ENCODE measurements at places on chromosomes 1 and 21.

GRCh38 chr21:26115305-26115704 is 55.3 kb downstream of the APP start:
- DNase-seq = no peak

DNA sequence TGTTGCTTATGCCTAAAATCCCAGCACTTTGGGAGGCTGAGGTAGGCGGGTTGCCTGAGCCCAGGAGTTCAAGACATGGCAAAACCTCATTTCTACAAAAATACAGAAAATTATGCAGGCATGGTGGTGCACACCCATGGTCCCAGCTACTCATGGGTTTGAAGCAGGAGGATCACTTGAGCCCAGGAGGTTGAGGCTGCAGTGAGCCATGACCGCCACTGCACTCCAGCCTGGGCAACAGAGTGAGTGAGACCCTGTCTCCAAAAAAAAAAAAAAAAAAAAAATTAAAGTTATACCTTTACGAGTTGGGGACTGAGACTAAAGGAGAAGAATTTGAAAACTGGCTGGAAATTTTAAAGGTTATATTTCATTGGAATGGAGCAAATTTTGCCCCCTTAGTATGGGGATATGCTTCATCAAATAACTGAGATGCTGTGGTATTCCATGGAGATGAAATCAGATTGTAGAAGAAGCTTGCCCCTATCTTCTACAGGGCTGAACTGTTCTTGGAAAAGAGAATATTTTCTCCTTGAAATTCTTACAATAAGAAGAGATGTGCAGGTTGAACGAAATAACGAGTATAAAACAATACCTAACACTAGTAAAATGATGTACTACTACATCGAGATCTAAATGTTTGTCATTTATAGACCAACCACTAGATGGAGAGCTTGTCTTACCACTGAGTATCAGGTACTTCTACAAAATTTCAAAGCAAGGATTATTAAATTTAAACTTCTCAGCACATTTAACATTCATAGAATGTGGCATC is 34.9 kb upstream of the SCYL3 start:
- no peak for DNase-seq

GRCh38 chr1:207051191-207051943 is at the start of gene YOD1:
Gene YOD1, minus strand, starts transcription at chr1:207051208. Its CDS starts 178 bp downstream, at chr1:207051030.
- peak; percentile 26 for DNase-seq

DNA sequence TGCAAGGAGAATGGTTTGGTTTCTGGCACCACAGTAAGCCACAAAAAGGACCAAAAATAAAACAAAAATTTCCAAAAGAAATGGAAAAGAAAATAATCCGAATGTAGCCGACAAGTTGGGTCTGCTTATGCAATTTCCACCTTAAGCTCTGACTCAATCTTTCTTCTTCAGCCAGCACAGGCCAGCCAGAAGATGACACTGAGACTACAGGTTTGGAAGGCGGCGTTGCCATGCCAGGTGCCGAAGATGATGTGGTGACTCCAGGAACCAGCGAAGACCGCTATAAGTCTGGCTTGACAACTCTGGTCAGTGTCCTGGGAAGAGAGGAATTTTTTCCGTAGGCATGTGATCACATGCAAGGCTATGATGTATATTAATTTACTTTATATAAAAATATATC is 23.4 kb downstream of the PDPN start:
- no peak for DNase-seq

- peak; percentile 74 for DNase-seq
Measured at GRCh38 chr1:29793101-29793546, 556.8 kb downstream of the PTPRU start.

DNA sequence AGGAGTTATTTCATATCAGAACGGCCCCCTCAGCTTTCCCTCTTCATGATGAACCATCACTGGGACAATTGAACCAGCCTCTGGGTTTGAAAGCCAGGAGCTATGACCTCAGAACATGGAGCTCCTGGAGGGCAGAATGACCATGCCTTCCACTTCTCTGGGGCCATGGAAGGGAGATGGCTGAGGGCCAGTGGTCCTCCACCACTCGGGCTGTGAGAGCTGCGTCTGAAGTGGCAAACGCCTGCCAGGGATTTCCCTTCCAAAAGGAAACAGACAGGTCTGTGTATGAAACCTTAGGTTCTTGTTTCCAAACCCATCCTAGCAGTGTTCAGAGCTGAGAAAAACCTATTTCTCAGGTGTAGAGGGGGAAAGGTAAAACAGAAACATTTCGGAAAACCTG is 22.5 kb downstream of the PKP1 start:
- no peak for DNase-seq

- no peak for DNase-seq
Measured at GRCh38 chr1:246613096-246613758, 47.0 kb downstream of the CNST start.

DNA sequence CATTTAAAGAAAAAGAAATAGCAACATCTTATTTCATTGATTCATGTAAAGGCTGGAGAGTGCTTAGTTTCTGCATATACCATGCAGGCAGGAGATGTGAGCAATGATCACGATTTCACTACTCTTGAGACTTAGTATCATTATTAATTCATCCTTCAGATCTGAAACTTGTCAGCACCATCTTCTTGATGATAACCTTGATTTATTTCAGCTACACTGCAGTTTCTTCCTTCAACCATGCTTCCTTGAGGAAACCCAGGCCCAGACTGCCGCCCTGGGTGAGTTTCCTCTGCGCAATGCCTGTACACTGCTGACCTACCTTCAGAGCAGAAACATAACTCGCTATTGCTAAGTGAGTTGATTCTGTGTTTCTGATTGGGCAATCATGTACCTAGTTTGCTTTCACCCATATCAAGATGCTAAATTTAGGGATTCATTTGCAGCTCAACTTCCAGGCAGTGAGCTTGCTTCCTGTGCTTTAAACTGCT is 13.5 kb upstream of the BCL10 start:
- DNase-seq = no peak

- DNase-seq = no peak
Measured at GRCh38 chr1:100073531-100073930, 59.2 kb downstream of the SASS6 start.

- no peak for DNase-seq
Measured at GRCh38 chr1:207313131-207313530, 8.3 kb upstream of the CD55 start.

DNA sequence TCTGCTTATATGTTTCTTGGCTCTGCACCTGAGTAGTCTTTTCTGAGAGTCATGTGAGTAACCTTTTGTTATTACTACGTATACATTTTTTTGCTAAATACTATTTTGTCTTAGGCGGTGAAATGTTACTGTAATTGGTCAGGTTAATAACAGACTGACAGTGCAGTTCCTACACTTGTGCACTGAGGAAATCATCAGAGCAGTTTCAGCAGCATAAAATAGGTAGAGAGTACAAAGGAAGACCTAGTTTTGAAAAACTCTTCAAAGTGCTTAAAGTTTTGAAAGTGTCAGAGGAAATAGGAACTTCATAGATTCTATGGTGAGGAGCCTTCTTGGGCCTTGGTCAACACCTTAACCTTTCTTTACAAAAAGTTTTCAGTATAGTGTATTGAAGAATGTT is 11.1 kb downstream of the ATF6 start:
- no peak for DNase-seq

GRCh38 chr1:48246727-48247126 is 24.2 kb downstream of the SLC5A9 start:
- no peak for DNase-seq

DNA sequence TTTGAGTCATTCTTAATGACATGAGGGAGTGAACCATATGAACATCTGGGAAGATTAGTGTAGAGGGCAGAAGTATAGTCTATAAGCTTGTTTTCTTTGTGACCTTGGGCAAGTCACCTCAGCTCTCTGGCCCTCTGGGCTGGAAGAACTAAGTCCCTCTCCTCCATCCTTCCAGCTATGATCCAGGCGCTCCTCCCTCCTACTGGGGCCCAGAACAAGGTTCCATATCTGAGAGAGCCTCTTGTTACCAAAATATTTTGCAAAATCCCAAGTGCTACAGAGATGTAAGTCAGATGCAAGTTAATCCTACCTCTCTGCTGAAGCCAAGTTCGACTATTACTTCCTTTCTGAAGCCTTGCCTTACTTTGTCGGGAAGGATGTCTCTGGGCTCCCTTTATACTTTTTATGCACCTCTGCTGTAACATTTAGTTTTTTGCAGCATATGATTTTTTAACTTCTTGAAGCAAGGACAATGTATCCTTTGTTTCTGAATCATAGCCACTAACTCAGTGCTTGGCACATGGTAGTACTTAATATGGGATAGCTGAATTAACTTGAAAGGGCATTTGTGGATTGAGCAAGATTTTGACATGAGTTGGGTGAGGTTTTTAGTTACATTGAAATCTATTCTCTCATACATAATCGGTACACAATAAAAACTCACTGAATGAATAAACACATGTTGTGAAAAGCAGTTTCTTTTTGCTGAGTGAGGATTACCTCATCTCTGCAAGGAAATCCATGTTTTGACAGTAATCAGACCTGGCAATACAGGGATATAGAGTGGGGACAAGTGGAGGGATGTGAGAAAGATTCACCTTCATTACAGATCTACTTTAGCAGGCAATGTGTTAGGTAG is 54.7 kb upstream of the BEND5 start:
- no peak for DNase-seq

- DNase-seq = no peak
Measured at GRCh38 chr1:243378669-243379068, 122.8 kb downstream of the SDCCAG8 start.

GRCh38 chr1:212234431-212235395 is 50.5 kb upstream of the PPP2R5A start:
- DNase-seq = peak; percentile 42

GRCh38 chr1:43764581-43764980 is 57.2 kb downstream of the ST3GAL3 start:
- no peak for DNase-seq

GRCh38 chr1:178324003-178324402 is 172.8 kb downstream of the CLEC20A start:
- no peak for DNase-seq

DNA sequence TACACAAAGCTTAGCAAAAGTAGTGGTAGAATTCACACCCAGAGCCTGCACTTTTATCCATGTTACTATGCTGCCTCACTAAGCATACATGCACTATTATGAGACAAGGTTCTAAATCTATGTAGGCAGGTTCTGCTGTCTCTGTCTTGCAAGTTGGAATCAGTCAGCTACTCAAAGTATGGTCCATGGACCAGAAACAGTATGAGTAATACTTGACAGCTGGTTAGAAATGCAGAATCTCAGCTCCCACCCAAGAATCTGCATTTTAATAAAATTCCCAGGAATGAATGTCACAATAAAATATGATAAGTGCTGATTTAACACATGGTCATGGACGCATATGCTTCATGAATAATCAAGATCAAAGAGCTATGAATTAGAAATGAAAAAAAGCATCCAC is 50.5 kb downstream of the DSCAM start:
- no peak for DNase-seq

GRCh38 chr1:243440406-243440805 is 184.6 kb downstream of the SDCCAG8 start:
- no peak for DNase-seq

- no peak for DNase-seq
Measured at GRCh38 chr1:29685387-29685786, 449.1 kb downstream of the PTPRU start.

DNA sequence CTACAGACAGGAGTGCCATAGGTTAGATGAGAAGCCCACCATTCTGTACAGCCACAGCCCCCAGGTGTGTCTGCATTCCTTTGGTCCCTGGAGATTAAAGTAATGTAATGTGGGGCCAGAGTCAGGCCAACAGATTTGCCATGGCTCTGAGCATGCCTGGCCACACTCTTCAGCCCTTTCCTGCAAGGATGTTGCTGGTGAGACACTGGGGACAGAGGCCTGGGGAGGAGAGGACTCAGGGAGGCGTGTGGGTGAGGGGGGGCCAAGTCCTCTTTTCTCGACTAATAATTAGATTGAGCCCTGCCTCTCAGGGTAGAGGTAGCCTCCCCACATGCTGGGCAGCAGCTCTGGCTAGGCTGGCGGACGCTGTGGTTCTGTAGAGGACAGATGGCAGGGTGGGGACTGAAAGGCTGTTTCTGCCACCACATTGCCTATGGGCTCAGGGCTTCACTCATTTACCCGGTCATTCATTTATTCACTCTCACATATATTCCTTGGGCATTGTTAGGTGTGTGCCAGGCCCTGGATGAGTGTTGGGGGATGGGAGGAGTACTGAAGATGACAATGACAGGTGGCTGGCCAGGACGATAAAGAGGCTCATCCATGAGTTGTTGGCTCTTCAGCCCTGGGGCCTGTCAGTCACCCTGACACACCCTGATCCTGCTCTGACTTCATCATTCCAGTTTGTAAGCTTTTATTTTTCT is 7.1 kb upstream of the PRCC start:
- DNase-seq = no peak

DNA sequence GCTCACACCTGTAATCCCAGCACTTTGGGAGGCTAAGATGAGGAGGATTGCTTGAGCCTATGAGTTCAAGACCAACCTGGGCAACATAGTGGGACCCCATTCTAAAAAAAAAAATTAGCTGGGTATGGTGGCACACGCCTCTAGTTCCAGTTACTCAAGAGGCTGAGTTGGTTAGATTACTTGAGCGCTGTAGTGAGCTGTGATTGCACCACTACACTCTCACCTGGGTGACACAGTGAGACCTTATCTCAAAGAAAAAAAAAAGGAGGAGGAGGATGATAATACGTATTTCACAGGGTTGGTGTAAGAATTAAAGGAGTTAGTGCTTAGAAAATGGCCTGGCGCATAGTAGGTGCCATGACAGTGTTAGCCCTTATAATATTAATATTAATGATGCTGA is 144.1 kb downstream of the PLXNA2 start:
- no peak for DNase-seq

- no peak for DNase-seq
Measured at GRCh38 chr1:173527151-173527826, 50.2 kb downstream of the PRDX6 start.

DNA sequence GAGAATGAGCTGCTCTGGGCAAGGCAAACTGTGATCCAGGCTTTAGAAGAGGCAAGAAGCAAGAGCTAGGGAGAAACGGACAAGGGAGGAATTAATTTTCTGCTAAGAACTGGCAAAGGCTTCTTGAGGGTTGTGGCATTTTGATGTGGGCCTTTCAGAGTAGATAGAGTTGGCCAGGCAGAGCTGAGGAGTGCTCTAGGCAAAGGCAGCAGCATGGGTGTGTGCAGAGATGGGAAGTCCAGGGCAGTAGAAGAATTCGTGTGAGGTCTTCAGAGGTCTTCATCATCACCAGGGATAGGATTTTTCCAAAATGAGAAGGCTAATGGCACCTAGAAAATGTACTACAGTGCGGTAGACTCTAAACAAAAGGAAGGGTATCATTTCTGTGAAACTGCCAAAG is 237.8 kb downstream of the LTN1 start:
- no peak for DNase-seq
